ENCODE measurements at places on chromosomes 4 and X.

DNA sequence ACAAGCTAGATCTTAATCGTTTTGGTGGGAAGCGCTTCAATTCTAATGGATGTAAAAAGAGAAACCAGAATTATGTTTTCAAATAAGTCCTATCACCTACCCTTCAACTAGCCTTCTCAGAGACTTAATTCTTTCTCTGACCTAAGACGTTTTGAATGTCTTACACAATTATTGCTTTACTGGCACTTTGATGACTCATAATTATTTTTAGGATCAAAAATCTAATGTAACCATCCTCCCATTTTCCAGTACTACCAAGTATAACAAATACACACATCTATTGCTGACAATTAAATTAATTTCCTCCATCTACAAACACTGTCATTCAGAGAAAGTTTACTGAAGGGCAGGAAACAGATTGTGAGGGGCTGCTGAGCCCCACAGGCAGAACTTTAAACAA lies 108.6 kb downstream of the PPP3CA start:
- DNase-seq = no peak

DNA sequence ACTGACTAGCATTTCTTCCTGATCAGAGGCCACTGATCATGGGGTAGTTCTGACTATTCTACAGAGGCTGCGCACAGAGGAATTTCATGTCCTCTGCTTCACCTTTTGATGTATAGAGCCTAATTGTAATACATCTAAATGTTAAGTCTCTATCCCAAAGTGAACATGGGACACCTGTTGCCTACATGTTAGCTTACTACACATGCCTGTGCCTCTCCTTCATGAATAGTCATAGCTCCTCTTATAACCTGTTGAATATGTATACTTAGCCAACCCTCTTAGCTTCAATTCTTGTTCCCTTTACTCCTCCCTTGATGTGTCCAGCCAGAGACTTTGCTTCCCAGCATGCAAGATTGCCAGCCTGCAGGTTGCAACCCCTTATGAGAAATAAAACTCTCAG lies 9.6 kb upstream of the THOC2 start:
- DNase-seq = no peak

DNA sequence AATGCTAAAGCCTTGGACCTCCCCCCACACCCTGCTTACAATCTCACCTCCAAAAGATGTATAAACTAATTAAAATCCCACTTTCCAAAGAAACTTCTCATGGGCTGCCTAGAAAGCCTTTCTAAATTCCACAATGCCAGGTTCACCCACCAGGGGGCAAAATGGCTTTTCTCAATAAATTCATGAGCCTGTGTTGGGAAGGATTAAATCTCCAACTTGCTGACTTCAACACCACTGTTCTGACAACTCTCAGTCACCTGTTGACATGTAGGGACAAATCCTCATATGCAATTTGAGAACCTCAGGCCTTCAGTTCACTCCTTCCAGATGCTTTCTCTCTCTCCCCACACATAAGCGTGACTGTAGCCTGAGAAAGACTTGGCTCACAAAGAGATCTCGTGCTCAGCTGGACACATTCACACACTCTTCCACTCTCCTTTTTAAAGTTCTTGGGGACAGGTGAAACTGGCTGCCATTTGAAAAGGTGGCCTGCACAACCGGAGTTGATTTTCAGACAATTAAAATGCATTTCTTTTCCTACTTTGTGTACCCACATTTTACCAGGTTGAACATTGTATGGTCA lies 88.6 kb upstream of the PRPS2 start:
- no peak for DNase-seq

GRCh38 chr4:185282968-185283367 lies 73.6 kb downstream of the SNX25 start:
- no peak for DNase-seq

DNA sequence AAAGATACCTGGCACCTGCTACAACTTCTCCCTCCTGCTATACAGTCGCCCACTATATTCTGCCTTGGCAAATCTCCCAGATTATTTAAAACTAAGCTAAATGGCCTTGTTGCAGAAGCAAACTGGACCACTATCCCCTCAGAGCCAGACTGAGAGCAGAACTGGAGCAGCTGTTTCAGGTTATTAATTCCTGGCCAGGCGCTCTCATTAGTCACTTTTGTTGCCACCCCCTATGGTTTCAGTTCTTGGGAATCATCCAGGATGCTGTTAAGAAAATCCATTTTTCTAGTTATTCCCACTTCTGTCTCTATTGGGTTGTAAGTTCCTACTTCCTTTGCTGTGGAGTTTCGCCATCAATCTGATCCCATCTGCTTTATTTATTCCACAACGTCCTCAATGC lies 30.1 kb downstream of the ADGRA3 start:
- DNase-seq = no peak

GRCh38 chr4:171538601-171539100 lies 274.6 kb upstream of the GALNTL6 start:
- DNase-seq = no peak

- no peak for DNase-seq
These were observed 80.5 kb upstream of the PPARGC1A start for GRCh38 chr4:23970201-23970850.

- DNase-seq = no peak
These were observed 7.1 kb upstream of the RGS12 start for GRCh38 chr4:3285558-3286334.

GRCh38 chrX:47574547-47575301 lies 7.5 kb upstream of the TIMP1 start:
- no peak for DNase-seq

GRCh38 chrX:750812-751211 lies 120.2 kb downstream of the SHOX start:
- DNase-seq = no peak

DNA sequence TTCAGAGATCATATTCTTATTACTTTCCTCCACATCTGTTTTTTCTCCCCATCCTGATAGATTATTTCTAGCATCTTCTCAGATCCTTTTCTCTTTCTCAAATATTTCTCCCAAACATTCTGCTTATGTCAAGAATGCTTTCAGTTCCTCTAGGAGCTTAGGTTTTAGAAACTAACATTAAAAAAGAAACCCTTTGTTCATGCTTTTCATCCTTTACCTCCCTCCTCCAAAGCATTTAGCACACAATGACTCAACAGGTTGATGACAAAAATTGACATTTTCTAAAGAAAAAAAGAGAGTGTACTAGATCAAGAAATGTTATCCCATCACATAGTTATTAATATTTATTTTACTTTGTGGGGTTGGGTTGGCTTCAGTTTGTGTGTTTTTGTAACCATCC lies 16.5 kb upstream of the ALB start:
- no peak for DNase-seq

DNA sequence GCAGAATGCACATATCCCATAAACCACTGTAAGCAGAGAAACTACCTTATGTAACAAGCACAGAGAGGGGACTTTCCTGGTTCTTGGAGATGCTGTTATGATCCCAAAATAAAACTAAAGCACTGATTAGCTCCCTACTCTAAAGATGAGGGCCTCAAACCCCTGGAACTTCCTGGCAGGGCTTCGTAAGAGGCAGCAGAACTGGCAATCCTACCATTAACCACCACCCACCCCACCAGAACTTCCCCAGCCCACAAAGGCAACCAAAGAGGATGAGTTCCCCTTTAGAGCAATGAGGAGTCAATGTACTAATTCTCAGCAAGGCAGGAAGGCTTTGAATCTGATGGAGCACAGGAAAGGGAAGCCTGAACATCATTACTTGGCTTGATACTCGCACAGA lies 436.5 kb upstream of the FRG1 start:
- DNase-seq = no peak

GRCh38 chrX:70171624-70172023 lies 5.7 kb upstream of the DGAT2L6 start:
- no peak for DNase-seq

GRCh38 chrX:47360423-47361179 lies 9.8 kb upstream of the ZNF157 start:
- no peak for DNase-seq

- no peak for DNase-seq
These were observed 30.7 kb downstream of the SHISA3 start for GRCh38 chr4:42428036-42428435.

DNA sequence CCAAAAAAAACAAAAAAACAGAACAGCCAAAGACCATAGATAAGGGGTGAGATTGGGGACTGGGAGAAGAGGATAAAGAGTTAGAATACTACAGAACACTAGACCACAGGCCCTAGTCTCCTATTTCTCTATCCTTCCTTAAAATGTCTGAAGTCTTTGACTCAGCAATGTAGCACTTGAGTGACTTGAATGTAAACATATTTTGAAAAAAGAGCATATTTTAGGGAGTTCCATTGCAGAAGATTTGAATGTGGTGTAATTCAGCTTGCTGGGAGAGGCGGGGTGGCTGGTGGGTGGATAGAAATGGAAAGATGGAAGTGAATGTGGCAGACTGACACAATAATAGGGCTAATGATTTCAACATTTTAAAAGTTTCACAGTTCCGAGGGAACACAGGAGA lies 144.9 kb downstream of the CHIC2 start:
- no peak for DNase-seq

DNA sequence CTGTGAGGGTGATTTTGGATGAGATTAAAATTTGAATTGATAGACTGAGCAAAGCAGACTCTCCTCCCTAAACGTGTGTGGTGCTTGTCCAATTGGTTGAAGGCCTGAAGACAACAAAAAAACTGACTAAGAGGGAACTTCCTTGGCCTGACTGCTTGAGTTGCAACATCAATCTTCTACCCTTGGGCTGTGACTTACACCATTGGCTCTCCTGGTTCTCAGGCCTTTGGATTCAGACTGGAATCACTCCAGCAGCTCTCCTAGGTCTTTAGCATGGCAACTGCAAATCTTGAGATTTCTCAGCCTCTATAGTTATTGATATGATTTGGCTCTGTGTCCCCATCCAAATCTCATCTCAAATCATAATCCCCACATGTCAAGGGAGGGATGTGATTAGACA lies 49.7 kb upstream of the IGFBP7 start:
- no peak for DNase-seq
